GM06990 (cell line): ENCODE measurements at places on chromosomes 11 and 22.

DNA sequence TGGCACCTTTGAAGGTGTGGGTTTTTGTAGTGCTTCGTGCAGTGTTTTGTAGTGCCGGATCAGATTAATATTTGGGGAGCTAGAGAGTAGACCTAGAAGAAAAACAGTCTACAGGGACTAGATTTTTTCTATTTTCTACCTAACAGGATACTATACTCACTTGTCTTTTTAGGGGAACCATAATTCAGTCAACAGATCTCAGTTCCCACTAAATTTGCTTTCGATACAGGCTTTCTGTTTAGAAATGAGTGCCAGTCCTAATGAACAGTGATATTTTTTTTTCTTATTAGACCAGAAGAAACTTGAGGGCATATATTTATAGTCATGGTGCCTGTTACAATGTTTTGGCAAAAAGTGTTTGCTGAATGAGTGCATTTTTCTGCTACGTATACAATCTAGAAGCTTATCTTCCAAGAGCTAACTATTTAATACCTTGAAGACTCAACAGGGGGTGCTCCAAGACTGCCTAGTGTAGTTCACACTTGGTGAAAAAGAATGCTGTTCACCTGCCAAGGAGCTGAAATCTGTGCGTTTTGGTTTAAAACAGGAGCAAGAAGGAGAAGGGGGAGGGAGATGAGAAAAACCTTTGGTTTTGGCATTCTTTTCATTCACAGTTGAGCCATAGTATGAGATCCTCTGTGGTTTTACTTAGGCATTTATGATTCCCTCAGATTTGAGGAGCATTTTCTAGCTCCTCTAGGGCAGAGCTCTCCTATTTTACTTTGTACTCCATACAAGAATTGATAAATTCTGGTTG is 44.9 kb upstream of the VSTM5 start:
- DNase-seq, result no peak

DNA sequence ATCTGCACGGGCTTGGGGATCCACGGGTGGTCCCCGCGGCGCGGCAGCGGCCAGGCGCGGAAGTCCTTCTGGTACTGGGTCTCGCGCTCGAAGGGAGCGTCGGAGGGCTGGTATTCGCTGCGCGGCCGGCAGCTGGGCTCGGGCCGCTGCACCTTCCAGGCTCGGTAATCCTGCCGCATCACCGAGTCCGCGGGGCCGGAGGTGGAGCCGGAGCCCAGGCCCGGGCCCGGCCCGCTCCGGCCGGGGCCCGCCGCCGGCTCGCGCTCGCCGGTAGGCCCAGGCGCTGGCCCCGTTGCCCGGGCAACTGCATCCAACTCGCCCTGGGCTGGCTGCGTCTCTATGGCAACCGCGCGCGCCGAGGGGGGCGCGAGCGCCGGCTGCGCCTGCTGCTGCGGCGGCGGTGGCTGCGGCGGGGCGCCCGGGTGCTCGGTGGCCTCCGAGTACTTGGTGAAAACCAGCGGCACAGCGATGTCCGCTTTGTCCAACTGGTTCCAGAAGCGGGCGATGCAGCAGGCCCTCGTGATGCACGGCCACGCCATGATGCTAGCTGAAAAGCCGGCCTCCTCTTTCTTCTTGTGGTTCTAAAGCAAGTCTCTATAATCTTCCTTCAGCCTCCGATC is 897 bp downstream of the MAP6 start:
- DNase-seq, result peak; percentile 58

DNA sequence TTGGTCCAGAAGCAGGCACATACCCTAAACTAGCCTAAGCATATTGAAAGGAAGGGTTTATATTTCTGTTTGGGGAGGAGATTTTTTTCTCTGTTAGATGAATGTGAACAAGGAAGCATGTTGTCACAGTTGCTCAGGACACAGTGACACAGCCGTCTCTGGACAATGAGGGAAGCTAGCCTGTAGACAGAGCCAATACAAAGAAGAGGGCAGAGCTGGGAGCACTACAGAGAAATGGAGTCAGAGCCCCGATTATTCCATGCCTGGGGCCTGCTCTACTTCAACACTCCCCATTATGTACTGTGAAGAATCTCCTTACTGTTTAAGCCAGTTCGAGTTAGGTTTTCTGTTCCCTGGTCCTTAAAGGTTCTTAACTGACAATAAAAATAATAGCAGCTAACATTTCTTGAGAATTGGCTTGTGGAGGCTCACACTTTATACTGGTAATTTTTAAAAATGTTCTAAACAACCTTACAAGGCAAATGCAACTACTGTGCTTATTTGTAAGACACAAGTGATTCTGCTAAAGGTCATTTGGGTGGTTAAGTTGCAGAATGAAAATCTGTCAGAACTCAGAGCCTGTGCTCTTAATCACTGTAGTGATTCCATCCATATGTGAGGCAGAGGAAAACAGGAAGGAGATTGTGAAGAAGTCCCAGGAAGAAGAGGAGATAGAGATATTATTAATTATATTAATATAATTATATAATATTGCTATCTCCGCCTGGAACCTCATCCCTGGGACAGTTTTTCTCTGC is 58.8 kb upstream of the RRAS2 start:
- no peak for DNase-seq

DNA sequence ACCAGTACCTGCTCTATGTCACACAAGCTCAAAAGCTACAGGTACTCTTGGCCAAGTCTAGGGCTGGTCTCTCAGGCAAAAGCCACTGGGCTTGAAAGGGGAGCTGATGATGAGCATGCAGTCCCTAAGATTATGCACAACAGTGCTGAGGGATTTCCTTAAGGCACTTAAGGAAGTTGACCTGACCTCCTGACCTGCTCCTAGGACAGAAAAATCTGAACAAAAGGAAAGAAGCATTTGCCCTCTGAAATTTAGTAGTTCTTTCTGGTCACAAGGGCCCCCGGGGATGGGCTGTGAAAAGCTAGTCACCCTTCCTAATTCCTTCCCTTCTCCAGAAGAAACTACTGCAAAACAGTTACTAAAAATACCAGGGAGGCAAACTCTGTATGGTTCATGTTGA is 83.6 kb upstream of the PHOX2A start:
- no peak for DNase-seq

DNA sequence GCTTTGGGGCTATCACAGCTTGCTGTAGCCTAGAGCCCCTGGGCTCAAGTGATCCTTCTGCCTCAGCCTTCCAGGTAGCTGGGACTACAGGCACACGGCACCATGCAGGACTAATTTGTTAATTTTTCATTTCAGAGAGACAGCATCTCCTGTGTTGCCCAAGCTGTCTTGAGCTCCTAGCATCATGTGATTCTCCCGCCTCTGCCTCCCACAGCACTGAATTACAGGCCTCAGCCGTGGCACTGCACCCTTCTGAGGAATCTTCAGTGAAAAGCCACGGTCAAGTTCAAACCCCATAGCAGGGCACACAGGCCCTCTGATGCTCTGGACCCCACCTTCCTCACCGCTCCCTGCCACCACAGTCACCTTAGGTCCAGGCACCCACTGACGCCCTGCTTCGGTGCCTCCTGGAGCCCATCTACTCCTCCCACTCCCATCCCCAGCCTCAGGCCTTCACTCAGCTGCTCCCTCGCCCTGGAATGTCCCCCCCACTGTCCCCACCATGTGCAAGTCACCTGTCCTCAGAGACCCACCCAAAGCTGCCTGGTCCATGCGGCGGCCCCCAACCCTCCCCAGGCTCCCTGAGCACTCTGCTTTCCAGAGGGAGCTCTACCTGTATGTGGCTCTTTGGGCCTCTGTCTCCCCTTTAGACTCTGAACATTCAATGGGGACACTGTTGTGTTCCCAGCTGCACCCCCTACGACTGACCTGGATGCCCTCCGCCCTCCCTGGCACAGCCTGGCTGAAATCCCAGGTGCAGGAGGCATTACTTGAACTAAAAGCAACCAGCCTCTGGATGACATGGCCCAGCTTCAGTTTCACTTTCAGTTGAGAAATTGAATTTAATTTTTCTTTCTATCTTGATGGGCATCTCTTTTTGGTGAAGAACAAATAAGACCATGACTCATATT is 1.6 kb downstream of the APOL2 start:
- no peak for DNase-seq

DNA sequence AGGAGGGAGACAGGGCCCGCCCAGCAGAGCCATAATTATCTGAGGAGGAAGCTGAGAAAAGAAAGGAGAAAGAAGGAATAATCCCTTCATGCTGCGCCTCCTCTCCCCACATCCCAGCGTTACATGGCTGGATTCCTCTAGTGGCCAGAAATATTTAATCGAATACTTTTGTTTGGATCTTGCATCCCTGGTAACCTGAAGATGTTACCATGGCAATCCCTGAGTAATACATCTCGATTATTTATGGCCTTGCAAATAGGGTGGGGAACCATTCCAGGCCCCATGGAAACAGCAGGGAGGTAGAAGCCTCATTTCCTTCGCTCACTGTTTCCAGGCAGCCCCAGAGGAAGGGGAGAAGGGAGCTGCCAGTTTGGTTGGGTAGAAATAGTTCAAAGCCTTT is 357.7 kb downstream of the BUD13 start:
- DNase-seq, result no peak

- no peak for DNase-seq
Observed at GRCh38 chr11:100835854-100836253, 148.8 kb downstream of the ARHGAP42 start.

DNA sequence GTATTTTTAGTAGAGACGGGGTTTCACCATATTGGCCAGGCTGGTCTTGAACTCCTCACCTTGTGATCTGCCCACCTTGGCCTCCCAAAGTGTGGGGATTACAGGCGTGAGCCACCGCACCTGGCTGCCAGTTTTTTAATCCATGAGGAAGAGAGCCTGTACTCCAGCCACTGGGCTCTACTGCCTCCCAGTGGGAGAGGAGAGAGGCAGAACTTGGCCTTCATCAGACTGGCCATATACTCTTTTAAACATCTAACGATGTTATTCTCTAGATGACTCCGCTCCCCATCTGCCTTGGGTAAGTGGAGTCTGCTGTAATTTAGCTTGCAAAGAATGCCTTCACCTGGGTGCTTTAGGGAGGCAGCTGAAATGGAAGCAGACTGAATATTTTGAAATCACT is 34.6 kb downstream of the SLC6A5 start:
- no peak for DNase-seq

DNA sequence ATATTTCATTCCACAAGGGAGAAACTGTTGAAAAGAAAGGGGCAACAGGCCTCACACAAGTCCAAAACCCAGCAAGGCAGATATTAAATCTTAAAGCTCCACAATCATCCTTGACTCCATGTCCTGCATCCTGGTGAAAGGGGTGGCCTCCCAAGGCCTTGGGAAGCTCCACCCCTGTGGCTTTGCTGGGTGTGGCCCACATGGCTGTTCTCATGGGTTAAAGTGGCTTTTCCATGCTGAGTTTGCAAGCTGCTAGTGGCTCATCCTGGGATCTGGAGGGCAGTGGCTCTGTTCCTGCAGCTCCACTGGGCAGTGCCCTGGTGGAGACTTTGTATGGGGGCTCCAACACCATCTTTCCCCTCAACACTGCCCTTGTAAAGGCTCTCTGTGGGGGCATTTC is 106.4 kb downstream of the CTNND1 start:
- DNase-seq, result no peak

DNA sequence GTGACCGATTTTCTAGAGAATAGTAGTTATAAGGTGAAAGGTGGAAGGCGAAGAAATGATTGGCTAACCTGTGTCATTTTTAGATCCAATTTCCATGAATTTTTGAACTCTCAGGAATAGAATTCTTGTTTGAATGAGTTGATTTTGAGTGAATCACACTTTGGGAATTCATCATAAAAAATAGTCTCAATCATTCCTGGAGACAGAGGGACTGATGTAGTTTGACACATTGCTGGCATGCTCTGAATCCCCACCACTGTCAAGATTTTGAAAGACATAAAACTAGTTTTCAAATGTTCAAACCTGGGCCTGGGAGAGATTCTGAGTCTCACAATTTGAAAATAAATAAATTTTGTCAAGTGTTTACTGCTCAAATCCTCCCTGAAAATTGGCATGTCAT is 861.4 kb upstream of the RAG2 start:
- no peak for DNase-seq

DNA sequence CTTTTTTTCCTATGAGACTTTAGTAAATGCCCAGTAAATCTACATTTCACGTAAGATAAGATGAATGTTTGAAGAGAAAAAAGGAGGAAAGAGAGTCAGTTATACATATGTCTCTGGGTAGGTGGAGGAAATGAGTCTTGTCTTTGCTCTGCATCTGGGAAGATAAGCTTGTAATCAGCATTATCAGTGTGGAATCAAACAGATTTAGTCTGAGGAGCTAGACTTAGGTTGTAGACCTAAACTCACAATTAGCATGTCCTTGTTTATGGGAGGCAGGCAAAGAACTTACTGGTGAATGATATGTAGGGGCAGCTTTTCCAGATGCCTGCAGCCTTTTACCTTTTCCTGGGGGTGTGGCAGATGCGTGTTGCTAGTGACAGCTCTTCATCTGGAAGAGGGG is 962.3 kb downstream of the TBC1D22A start:
- no peak for DNase-seq

GRCh38 chr11:93984196-93984567 is 37.0 kb upstream of the HEPHL1 start:
- no peak for DNase-seq

- no peak for DNase-seq
Observed at GRCh38 chr11:69797737-69798528, 21.3 kb downstream of the FGF3 start.

- no peak for DNase-seq
Observed at GRCh38 chr22:47686594-47687345, 924.3 kb downstream of the TBC1D22A start.

DNA sequence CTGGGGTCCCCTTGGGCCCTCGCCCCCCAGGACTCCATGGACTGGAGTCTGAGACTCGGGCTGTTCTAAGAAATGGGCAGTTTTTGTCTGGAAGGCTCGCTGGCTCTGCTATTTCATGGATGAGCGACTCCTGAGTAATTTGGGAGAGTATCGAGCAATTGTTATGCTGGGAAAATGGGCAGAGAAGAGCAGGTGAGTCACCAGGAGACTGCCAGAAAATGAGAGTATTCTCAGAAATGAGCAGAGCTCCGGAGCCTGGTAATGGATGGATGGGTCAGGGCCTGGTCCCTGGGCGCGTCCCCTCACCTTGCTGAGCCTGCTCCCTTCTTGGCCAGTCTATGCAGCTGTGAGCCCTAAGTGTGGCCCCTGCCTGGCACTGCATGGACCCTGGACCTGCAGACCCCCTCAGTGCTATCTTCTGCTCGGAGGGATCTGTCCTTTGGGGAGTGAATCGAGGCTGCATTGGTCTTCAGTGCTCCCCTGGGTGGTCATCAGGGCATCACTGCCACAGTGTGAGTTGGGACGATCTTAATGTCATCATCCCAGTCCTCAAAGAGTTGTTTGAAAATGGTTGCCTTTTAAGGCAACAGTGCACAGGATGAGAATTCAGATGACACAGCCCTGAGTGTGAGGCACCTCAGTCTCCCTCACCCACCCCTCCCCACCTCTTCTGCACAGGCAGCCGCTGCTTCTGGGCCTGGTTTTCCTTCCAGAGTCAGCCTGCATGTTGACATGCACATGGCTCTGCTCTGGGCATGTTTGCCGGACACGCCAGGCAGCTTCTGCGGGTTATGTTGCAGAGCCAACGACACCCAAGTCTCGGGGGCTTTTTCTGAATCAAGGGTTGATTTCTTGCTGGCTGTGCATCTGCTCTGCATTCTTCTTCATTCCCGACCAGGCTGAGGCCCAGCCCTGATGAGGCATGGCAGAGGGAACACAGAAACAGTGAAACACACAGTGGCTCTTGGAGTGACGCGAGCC is 519.0 kb downstream of the TBC1D22A start:
- DNase-seq, result no peak
